ENCODE measurements at places on chromosomes 11 and 22.

DNA sequence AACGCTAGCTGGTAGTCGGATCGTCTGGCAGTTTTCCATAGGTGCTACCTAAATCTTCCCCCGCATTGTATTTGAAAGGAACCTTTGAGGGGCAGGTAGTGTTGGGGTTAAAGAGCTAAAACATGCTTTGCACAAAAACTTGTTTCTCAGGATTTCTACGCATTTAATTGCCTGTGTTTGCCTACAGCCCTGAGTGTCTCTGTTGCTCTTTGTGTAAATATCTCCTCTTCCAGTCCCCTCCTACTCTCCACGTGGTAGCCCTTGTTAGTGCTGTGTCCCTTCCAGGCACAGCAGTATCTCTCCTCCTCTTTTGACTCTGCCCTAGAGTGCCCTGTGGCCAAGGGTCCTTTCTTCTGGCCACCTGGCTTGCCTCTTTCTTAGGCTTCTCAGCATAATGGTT lies 81.7 kb downstream of the BARX2 start:
- no peak for DNase-seq

- DNase-seq: no peak
These were observed 477.9 kb downstream of the MIAT start for GRCh38 chr22:27135031-27135981.

GRCh38 chr11:69919659-69920344 lies 100.6 kb upstream of the FGF3 start:
- DNase-seq: no peak

DNA sequence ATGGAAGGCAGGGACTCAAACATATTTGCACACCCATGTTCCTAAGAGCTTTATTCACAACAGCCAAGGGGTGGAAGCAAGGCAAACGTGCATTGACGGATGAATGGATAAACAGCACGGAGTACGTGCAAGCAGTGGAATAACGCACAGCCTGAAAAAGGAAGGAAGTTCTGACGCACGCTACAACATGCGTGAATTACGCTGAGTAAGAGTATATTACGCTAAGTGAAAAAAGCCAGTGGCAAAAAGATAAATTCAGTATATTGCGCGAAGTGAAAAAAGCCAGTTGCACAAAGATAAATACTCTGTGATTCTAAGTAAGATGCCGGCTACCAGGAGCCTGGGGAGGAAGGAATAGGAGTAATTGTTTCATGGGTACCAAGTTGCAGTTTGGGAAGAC lies 19.5 kb downstream of the PHF21B start:
- no peak for DNase-seq

GRCh38 chr11:13016415-13016814 lies 7.3 kb downstream of the RASSF10 start:
- peak; percentile 20 for DNase-seq

DNA sequence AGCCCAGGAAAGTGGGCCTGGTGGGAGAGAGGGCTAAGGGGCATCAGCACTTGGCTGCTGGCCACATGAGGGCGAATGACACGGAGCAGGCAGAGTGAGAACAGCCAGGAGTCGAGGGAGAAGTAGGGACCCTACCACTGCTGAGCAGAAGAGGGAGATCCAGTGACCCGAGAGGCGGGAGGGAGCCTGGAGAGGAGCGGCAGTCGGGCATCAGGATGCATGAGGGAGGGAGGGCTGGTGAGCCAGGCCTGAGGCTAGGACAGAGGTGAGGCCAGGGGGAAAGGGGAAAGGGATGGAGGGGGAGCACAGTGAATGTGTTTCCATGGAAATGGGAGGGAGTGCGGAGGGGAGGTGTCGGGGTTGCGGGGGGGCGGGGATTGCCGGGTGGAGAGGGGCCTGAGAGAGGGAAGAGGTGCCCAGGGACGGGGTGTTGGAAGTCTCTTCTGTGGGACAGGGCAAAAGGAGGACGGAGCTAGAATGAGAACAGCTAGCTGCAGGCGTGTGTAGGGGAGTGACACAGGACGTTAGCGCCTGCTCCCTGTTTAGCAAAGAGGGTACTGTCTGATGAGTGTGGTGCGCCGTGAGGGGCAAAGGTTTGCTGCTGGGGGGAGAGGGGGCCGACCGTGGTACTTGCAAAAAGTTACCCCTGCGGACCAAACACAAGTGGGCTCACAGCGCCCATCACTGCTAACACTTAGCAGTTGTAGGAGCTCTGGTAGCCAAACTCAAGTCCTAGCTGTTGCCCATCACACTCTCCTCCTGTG lies 37.1 kb upstream of the WNT11 start:
- no peak for DNase-seq

- no peak for DNase-seq
These were observed 53.4 kb downstream of the FAM181B start for GRCh38 chr11:82680252-82680651.

GRCh38 chr11:34749666-34750659 lies 129.1 kb downstream of the EHF start:
- no peak for DNase-seq

DNA sequence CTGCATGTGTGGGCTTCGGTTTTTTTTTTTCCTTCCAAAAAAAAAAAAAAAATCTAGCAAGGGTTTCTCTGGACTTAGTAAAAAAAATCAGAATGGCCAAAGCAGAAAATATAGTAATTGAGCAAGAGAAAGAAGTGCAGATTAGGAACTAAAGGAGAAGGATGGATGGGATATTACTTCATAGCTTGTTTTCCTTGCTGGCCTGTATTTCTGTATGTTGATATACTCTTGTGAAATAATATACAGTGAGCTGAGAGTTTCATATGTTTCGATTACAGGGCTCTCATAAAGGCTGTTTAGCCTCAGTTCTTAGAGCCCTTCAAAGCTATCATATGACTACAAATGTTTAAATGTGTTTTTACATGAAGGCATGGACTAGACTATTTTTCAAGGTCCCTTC lies 34.3 kb upstream of the NFRKB start:
- DNase-seq: no peak

DNA sequence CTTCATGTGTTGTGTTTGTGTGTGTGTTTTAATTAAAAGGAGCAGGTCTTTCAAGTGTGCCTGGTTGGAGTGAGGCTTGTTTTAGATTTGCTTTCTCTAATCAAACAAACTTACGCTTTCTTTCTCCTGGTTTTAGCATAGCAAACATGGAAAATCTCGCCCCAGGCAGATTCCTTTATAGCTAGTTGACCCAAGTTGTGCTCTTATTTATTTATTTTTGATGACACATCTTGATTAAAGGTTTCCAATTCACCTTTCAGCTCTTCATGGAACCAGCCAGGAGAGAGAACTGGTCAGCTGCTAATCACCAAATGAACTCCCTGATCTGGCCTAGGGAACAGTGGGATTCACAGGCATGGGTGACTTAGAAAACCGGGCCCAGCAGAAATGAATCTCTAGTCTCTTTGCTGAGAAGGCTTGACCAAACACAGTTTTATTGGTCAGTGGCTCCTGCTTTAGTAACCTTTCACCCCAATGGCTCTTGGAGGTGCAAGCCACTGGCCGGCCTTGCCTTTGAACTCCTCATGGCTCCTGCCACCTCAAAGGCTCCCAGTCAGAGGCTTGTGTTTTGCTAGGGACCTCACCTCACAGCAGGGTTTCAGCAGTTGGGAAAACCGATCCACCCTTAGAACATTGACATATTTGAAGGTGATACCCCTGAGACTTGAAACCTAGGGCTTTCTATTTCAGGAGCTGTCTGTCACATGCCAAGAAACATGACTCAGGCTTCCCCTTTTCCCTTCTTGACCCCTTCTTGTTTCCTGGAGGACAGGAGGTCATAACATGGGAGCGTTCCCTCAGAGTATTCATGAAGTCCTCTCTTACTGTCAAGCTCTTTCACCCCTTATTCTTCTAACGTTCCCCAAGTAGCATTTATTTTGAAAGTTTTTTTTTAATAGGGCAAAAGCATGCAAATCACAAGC lies 48.8 kb downstream of the EXT2 start:
- no peak for DNase-seq

- peak; percentile 64 for DNase-seq
These were observed 3.5 kb downstream of the KRTAP5-7 start for GRCh38 chr11:71530602-71531001.

- no peak for DNase-seq
These were observed 83.1 kb upstream of the ADSL start for GRCh38 chr22:40263191-40263590.

- DNase-seq: no peak
These were observed 23.2 kb downstream of the MFNG start for GRCh38 chr22:37462983-37463382.

DNA sequence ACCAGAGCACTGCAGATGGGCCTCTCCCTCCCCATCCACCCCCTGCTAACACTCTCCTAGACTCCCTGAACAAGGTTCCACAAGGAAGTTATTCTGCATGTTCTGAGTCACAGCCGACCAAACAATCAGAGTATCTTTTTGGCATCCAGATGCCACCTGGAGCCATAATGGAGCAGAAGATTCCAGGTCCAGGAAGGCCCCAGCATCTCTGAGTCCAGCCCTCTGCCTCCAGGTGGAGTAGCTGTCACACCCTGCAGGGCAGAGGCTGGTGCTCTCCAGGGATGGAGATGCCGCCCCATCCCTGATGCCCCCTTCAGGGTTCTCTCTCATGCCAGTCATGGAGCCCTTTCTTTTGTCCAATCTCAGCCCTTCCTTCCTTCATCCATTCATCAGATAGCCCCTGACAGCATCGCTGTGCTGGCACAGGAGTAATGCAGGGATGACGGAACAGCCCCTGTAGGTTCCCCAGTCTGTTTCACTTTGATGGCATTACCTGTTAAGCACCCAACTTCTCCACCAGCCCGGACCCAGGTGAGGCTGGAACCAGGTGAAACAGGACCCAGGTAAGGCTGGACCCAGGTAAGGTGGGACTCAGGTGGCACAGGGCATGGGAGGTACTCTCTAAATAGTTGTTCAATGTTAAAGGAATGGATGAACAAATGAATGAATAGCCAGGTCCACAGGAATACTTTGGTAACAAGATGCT lies 20.1 kb upstream of the TSKU start:
- DNase-seq: no peak

DNA sequence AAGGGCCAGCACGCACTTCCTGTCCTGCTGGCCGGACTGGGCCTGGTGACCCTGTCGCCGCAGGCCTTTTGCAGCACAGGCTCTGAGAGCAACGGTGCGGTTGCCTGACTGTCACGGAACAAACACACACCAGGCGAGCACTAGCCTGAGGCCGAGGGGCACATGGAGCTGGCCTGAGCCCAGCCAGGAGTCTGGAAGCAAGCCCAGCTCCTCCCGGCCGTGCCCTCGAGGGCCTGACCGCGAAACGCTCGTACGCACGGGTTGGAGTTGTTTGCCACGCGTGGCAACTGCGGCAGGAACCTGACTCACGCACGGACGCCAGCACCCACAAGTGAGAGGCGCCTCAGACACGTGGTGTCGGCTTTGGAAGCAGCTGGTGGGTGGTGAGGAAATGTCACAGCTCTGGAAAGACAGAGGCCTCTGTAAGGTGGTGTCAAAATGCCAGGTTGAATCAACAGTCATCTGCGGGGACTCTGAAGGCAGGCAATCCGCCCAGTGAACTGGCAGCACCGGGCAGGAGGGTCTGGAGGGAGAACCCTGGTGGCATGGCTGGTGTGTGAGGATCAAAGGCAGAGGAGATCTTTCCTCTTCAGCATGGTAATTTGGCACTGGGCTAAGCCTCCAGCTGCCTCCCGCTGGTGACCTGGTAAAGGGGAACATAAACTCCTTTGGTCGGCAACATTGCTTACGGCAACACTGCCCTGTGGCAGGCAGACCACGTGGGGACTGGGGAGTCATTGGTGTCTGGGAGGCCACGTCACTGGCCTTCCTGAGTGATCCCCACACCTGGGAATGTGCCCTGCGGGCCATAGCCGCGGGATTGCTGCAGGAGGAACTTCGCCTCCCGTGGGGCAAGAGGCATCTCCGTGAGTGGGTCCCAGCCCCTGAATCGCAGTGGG lies 15.3 kb upstream of the IL17REL start:
- DNase-seq: no peak

DNA sequence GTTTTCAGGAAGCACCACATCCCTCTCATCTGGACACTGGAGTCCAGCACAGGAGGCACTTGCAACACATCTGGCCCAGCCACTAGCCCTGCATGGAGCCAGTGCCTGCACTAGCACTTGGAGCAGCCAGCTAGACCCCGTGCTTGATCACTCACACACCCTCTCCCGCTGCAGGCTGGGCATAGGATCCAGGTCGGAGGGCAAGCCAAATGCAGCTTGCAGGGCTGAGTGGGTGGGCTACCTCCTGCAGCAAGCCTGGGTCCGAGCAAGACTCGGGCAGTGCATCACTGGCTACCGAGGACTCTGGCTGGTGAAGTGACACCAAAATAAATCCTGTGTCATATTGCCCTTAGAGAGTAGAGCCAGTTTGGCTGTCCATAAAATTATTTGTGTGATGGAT lies 1795.4 kb downstream of the LRRC4C start:
- DNase-seq: no peak

DNA sequence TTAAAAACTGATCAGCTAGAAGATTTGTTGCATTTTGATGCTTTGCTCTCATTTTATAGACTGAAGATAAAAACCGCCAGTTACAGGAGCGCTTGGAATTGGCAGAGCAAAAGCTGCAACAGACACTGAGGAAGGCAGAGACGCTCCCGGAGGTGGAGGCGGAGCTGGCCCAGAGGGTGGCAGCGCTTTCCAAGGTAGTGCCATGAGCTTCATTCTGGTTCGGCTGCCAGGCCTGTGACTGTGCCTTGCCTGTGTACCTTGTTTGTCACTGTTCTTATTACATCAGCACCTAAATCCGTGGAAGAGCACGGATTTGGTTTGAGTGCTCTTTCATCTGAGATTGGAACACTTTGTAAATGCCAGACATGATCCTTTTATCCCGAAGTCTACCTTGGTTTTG lies 61.4 kb downstream of the PPFIA1 start:
- no peak for DNase-seq

DNA sequence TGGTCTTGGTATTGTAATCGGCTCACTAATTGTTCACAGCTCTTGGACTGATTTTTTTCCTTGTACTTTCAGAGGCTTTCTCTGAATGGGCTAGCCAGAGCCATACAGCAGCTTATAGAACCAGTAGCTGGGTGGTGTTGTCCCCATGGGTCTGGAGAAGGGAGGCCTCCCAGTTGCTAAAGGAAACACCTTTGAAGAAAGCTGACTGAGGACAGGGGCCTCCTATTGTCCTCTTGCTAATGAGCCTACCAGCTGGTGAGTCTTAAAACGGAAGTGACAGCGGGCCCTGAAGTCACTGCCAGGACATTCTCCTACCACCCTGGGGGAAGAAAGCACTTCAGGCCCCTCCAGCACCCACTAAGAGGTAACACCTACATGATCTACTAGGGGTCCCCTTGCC lies 9.9 kb downstream of the FADS3 start:
- DNase-seq: no peak

DNA sequence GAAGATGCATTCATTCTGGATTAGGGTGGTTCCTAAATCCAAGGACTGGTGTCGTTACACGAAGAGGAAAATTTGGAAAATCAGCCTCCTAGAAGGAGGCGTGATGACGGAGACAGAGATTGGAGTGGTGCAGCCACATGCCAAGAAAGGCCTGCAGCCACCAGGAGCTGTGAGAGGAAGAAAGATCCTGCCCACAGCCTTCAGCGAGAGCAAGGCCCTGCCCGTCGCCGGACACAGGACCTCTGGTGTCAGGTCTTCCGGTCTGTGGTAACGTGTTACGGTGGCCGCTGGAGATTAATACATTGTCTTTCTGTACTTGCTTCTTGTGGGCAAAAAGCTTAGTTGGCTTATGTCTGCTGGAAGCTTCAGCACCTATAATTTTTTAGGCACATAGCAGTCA lies 1045.8 kb downstream of the BRD1 start:
- no peak for DNase-seq

All from GM12865 (cell line).